Large intestine (tissue), 12 donors: ENCODE measurements at places on chromosomes 3 and 15.

DNA sequence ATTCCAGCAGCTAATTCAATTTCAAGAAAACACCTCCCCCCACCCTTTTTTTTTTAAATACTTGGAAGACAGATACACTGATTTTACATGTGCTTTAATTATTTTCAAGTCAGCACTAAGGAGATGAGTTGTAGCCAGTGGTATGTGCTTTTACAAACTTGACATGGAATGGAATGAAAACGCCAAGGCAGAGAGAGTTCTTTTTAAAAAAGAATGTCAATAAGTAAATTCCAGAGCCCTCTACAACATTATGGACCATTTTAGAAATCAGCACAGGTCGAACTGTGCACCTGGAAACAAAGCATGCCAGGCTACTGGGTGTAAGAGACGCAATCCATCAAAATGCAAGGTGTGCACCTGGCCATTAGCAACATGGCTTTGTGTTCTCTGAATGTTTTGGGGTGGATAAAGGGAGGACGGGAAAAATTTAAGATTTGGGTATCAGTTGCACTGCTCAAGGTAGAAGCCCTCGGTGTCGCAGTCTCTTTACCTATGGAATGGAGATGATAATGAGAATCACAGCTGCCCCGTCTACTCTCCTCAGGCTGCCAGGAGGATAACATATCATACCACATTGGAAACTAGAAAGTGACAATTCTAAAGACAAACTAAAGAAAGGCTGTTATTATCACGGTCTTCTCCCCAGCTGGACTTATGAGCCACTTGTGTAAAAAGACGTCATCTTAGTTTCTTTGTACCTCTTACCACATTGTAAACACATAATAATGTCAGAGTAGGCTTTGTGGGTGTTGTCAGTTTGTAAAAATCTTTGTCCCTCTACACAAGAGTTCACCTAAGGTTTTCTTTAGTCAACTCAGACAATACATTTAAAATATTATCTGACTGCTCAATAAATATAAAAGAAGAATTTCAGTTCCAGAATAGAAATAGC is 107.4 kb upstream of the PRICKLE2 start:
- no peaks in the 10 kb centered on the region for H3K4me1 ChIP-seq
- no peaks in the 10 kb centered on the region for H3K36me3 ChIP-seq
- no peak overlapping the region for H3K4me3 ChIP-seq
- no peak for DNase-seq
- H3K27me3 ChIP-seq = no peaks in the 10 kb centered on the region

GRCh38 chr15:88932875-88933330 is 19.7 kb upstream of the MFGE8 start:
- H3K4me3 ChIP-seq = no peak overlapping the region
- no peaks in the 10 kb centered on the region for H3K36me3 ChIP-seq
- H3K27ac ChIP-seq = no peak overlapping the region
- no peak for DNase-seq

GRCh38 chr15:52158084-52158765 is 33.0 kb downstream of the GNB5 start:
- H3K27me3 ChIP-seq = no peaks in the 10 kb centered on the region
- no peak overlapping the region for H3K27ac ChIP-seq
- H3K4me3 ChIP-seq = no peak overlapping the region
- H3K4me1 ChIP-seq = peaks cover 2% of the 10 kb centered on the region
- no peaks in the 10 kb centered on the region for H3K36me3 ChIP-seq
- no peak for DNase-seq

- DNase-seq = no peak
- H3K27me3 ChIP-seq = no peaks in the 10 kb centered on the region
- H3K36me3 ChIP-seq = peaks cover 45% of the 10 kb centered on the region
Measured at GRCh38 chr3:10149226-10149625, 7.6 kb downstream of the VHL start.

DNA sequence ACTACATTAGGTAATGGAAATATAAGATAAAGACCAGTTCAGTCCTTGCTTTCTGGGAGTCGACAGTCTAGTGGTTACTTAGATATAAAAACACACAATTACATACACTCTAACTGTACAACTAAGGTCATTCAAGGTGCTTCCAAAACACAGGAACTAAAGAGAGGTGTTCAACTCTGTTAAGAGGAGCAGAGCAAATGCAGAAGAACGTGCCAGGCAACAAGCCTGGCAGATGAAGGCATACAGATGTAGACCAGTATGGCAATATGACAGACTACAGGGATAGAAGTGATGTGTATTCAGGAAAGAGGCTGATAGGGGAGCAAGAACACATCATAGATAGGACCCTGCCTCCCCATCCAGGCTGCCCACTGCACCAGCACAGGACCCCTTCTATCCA is 78.3 kb downstream of the CBLB start:
- no peak for DNase-seq
- no peaks in the 10 kb centered on the region for H3K36me3 ChIP-seq
- H3K4me3 ChIP-seq = no peak overlapping the region
- no peak overlapping the region for H3K27ac ChIP-seq
- H3K27me3 ChIP-seq = no peaks in the 10 kb centered on the region
- H3K4me1 ChIP-seq = no peaks in the 10 kb centered on the region

DNA sequence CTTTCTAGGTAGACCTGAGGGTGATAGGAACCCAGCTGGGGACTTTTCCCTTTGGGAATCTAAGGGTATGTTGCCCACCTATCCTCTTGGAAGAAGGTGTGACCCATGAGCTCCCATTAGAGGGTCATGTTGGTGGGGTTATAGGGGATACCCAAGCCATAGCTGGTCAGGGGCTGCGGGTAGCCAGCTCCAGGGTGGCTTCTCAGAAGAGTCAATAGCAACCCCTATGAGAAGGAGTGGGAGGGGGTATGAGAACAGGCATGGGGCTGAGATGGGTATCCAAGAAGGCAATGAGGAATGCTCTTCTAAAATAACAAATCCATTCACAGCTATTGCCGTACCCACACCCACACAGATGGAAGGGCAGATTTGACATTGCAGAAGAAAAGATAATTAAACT is 217.8 kb downstream of the UACA start:
- no peaks in the 10 kb centered on the region for H3K4me1 ChIP-seq
- no peak overlapping the region for H3K4me3 ChIP-seq
- no peak for DNase-seq
- H3K27me3 ChIP-seq = no peaks in the 10 kb centered on the region
- no peak overlapping the region for H3K27ac ChIP-seq

GRCh38 chr15:97899981-97900380 is 60.5 kb upstream of the ARRDC4 start:
- no peaks in the 10 kb centered on the region for H3K36me3 ChIP-seq
- no peak overlapping the region for H3K4me3 ChIP-seq
- DNase-seq = no peak
- no peaks in the 10 kb centered on the region for H3K4me1 ChIP-seq
- H3K27me3 ChIP-seq = peaks cover 8% of the 10 kb centered on the region

GRCh38 chr3:31462050-31462569 is 70.6 kb upstream of the STT3B start:
- H3K27me3 ChIP-seq = no peaks in the 10 kb centered on the region
- DNase-seq = peak; percentile 87
- H3K4me1 ChIP-seq = peaks cover 11% of the 10 kb centered on the region

DNA sequence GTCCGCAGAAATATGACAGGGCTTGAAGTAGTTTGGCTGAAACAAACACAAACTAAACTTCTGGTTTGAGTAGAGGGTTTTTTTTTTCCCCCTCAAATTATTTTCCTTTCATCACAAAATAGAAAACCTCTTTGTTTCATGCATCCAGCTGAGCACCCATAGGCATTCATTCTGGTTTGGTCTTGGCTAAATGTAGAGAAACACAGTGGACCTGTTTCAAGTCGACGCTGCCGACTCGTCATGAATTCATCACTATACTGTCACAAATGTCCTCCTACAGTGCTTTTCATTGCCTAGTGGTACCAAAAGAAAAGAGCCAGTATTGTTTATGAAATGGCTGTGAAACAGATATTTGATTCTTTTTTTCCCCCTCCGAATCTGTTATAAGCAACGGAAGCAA is 52.4 kb upstream of the GYG1 start:
- DNase-seq = no peak
- no peak overlapping the region for H3K4me3 ChIP-seq
- H3K27me3 ChIP-seq = peaks cover 7% of the 10 kb centered on the region
- no peaks in the 10 kb centered on the region for H3K4me1 ChIP-seq
- no peaks in the 10 kb centered on the region for H3K36me3 ChIP-seq
- no peak overlapping the region for H3K27ac ChIP-seq

GRCh38 chr15:77421370-77421700 is 647 bp downstream of the HMG20A start:
- H3K27me3 ChIP-seq = no peaks in the 10 kb centered on the region
- H3K36me3 ChIP-seq = no peaks in the 10 kb centered on the region
- peak overlapping the region; percentile 96 for H3K27ac ChIP-seq
- H3K4me3 ChIP-seq = peak overlapping the region; percentile 82
- no peak for DNase-seq
- H3K4me1 ChIP-seq = peaks cover 3% of the 10 kb centered on the region

- H3K27ac ChIP-seq = no peak overlapping the region
- H3K36me3 ChIP-seq = peaks cover 8% of the 10 kb centered on the region
- no peak overlapping the region for H3K4me3 ChIP-seq
- DNase-seq = no peak
Measured at GRCh38 chr3:136078421-136079364, 113.2 kb downstream of the PPP2R3A start.

DNA sequence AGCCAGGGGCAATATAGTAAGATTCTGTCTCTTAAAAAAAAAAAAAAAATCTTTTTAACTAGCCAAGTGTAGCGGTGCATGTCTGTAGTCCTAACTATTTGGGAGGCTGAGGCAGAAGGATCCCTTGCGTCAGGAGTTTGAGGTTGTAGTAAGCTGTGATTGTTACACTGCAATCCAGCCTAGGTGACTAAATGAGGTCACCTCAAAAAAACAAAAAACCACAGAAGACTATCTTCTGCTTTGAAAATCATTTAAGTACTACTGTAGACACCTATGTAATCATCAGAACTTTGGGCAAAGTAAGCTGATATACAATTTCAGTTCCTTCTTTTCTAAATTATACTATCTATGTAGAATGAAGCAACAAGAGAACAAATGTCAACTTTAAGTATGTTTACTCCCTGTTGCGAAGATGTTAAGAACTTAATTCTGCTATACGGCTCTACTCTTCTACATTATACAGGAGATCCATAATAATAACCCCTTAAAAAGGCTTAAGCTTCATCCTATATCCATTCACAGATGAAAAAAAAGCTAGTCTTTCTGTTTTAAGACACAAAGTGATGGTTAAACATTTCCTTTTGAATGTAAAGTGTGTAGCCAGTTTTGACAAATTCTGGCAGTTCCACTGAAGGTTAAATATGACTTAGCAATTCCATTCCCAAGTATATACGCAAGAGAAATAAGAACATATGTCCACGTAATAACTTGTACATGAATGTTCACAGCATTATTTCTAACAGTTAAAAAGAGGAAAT is 15.2 kb downstream of the DAZL start:
- DNase-seq = no peak
- H3K4me1 ChIP-seq = no peaks in the 10 kb centered on the region
- H3K36me3 ChIP-seq = no peaks in the 10 kb centered on the region
- no peaks in the 10 kb centered on the region for H3K27me3 ChIP-seq
- no peak overlapping the region for H3K27ac ChIP-seq

- no peak overlapping the region for H3K27ac ChIP-seq
- no peaks in the 10 kb centered on the region for H3K4me1 ChIP-seq
- DNase-seq = peak; percentile 70
- H3K27me3 ChIP-seq = no peaks in the 10 kb centered on the region
- H3K36me3 ChIP-seq = no peaks in the 10 kb centered on the region
Measured at GRCh38 chr3:39447637-39448483, 19.6 kb upstream of the MOBP start.

DNA sequence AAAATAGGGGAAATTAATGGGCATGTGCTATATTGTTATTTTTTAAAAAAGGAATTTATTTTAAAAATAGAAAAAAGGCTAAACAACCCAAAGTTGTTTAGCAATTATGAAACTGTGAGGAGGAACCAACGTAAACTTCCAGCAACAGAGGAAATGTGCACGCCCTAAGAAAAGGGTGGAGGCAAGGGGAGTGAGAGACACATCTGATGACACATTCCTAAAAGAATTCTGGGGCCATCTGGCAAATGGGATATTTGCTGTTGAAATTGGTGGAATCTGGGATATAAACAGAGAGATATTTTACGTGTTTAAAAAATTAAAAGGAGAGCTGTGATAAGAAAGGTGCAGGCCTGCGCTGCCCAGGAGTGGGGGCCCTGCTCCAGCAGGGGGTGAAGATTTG is 50.8 kb upstream of the MUC13 start:
- no peaks in the 10 kb centered on the region for H3K27me3 ChIP-seq
- no peak overlapping the region for H3K4me3 ChIP-seq
- peaks cover 34% of the 10 kb centered on the region for H3K4me1 ChIP-seq
- H3K36me3 ChIP-seq = no peaks in the 10 kb centered on the region

DNA sequence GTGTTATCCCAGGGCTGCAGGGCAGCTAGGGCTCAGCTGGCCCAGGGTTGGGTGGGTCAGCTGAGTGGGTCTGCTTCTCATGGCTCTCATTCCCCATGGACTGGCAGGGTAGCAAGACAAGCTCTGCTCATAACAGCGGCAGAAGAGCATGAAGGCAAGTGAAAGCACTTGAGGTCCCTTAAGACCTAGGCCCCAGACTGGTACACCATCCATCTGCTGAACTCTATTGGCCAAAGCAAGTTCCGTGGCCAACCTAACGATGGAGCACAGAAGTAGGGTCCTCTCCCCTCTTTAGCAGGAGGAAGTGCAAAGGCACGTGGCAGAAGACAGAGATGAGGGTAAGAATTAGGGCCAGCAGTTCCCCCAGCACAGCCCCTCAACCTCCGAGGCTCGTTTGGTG is 174.3 kb upstream of the TOPAZ1 start:
- H3K4me1 ChIP-seq = peaks cover 3% of the 10 kb centered on the region
- H3K27ac ChIP-seq = no peak overlapping the region
- H3K27me3 ChIP-seq = peaks cover 10% of the 10 kb centered on the region
- DNase-seq = no peak
- no peak overlapping the region for H3K4me3 ChIP-seq

DNA sequence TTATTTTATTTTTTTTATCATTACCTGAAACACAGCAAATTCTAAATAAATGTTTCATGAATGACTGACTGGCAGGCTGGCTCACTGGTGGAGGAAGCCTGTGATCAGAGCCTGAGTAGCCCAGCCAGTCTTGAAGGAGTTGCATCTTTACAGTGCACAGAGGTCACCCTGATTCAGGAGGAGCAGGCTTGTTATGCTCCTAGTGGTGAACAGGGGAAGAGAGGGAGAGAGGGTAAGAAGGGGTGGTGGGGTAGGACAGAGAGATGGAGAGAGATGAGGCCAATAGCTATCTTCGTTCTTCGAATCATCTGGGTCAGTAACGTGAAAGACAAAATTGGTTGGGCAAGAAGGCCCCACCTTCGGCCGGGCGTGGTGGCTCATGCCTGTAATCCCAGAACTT is 202.6 kb upstream of the MCTP2 start:
- no peak overlapping the region for H3K27ac ChIP-seq
- peaks cover 12% of the 10 kb centered on the region for H3K4me1 ChIP-seq
- DNase-seq = no peak
- H3K27me3 ChIP-seq = no peaks in the 10 kb centered on the region

- no peaks in the 10 kb centered on the region for H3K4me1 ChIP-seq
- H3K27ac ChIP-seq = no peak overlapping the region
- no peaks in the 10 kb centered on the region for H3K36me3 ChIP-seq
- DNase-seq = no peak
- H3K4me3 ChIP-seq = no peak overlapping the region
Measured at GRCh38 chr3:122167630-122168029, 15.8 kb upstream of the CASR start.

- no peaks in the 10 kb centered on the region for H3K36me3 ChIP-seq
- DNase-seq = no peak
- no peak overlapping the region for H3K27ac ChIP-seq
- H3K27me3 ChIP-seq = no peaks in the 10 kb centered on the region
- H3K4me3 ChIP-seq = no peak overlapping the region
Measured at GRCh38 chr3:4838621-4839022, 140.6 kb upstream of the BHLHE40 start.
